H1 (cell line): ENCODE measurements at places on chromosomes 11 and 22.

GRCh38 chr11:59992425-59992824 is 24.6 kb upstream of the OOSP4B start:
- no peak overlapping the region for H3K4me3 ChIP-seq
- no peak for DNase-seq
- no peaks in the 10 kb centered on the region for H3K27me3 ChIP-seq
- H3K36me3 ChIP-seq, result no peaks in the 10 kb centered on the region
- no peaks in the 10 kb centered on the region for H3K4me1 ChIP-seq

- no peaks in the 10 kb centered on the region for H3K36me3 ChIP-seq
- no peaks in the 10 kb centered on the region for H3K27me3 ChIP-seq
- no peak overlapping the region for H3K27ac ChIP-seq
- H3K4me3 ChIP-seq, result no peak overlapping the region
Observed at GRCh38 chr22:49367041-49367697, 460.5 kb downstream of the BRD1 start.

DNA sequence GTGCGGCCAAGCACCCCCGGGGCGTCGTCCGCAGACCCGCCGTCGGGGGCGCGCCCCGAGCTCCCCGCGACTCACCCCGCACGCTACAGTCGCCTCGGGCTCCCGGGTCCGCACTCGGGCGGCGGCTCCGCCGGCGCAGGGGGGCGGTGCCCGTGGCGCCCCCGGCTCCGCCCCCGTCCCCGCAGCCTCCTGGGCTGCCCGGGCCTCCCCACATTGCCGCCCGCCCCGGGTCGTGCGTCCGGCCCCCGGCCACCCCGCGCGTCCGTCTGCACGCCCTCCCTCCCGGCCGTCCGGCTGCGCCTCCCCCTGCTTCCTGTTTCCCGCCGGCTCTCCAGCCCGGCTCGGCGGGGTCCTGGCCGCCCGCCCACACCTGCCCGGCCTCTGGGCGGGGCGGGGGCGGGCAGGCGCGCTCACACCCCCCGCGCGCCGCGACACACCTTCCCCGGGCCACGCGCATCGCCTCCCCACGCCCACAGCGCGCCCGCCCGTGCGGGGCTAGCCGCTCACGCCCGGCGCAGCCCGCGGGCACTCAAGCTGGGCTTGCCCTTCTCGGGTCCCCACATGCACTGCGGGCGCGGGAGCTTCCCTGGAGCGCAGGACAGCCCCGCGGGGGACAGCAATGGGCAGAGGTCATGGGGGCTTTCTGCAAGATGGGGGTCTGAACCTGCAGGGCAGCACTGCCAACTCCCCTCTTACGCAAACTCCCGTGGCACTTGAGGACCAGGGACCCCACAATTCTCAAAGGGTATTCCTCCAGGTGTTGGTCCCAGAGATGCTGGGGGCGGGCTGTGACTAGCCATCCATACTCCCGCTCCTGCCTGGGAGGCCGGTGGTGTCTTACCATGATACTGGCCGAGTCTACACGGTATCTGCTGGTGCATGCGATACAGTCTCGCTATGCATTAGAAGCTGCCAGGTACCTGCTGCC is at the start of gene CARD10:
Gene CARD10, minus strand, starts transcription at position 148 of the 928 bp plus-strand sequence. CDS start 215 bp downstream, outside the sequence.
- DNase-seq, result peak; percentile 68
- H3K4me1 ChIP-seq, result peaks cover 3% of the 10 kb centered on the region
- peaks cover 24% of the 10 kb centered on the region for H3K27me3 ChIP-seq
- peak within 1 kb of the TSS; percentile 51 for H3K4me3 ChIP-seq
- H3K27ac ChIP-seq, result no peak within 1 kb of the TSS
- H3K36me3 ChIP-seq, result no peaks in the 10 kb centered on the region

- no peaks in the 10 kb centered on the region for H3K4me1 ChIP-seq
- no peak overlapping the region for H3K4me3 ChIP-seq
- DNase-seq, result no peak
- no peaks in the 10 kb centered on the region for H3K27me3 ChIP-seq
Observed at GRCh38 chr11:118042141-118042540, 34.7 kb upstream of the TMPRSS4 start.

GRCh38 chr11:130394615-130395014 is 33.8 kb downstream of the ADAMTS8 start:
- H3K27ac ChIP-seq, result no peak overlapping the region
- no peaks in the 10 kb centered on the region for H3K36me3 ChIP-seq
- no peaks in the 10 kb centered on the region for H3K27me3 ChIP-seq

- DNase-seq, result no peak
- peak overlapping the region; percentile 57; the same call in 1 of the 2 replicates for H3K27ac ChIP-seq
- no peak overlapping the region for H3K4me3 ChIP-seq
- no peaks in the 10 kb centered on the region for H3K36me3 ChIP-seq
- peaks cover 3% of the 10 kb centered on the region; the same call in 1 of the 2 replicates for H3K4me1 ChIP-seq
Observed at GRCh38 chr11:13434247-13435205, 28.5 kb downstream of the BTBD10 start.

GRCh38 chr11:120909676-120910416 is 114.1 kb upstream of the TBCEL start:
- no peaks in the 10 kb centered on the region for H3K4me1 ChIP-seq
- DNase-seq, result no peak
- H3K4me3 ChIP-seq, result no peak overlapping the region
- no peaks in the 10 kb centered on the region for H3K36me3 ChIP-seq

DNA sequence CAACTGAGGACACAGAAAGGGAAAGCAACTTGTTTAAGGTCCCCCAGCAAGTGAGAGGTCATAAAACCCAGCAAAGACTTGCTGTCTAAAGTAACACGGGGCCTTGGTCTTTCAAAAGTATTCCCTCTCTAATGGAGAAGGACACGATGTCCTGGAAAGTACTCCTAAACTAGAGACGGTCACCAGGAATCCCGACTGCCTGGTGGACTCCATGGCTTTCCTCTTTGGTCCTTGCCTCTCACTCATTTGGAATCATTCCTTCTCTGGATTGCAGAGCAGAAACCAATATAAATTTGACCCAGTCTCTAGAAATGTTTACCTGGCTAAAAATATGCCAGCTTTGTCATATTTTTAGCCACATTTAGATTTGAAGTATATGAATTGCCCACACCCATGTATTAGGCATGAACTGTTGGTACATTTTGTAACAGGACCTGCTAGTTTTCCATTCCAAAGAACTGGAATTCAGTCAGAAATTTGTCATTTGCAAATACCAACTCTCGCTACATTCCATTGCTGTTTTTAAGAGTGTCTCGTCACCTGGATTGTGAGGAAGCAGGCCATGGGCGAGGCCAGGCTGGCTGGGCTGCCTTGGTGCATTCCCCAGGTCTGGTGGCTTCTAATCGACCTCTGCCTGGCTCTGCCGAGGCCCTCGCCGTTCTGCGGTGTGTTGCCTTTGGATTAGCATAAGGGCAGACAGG is 12.9 kb downstream of the NAV2 start:
- no peak overlapping the region for H3K27ac ChIP-seq
- DNase-seq, result no peak
- no peaks in the 10 kb centered on the region for H3K36me3 ChIP-seq
- no peak overlapping the region for H3K4me3 ChIP-seq
- H3K27me3 ChIP-seq, result no peaks in the 10 kb centered on the region
- H3K4me1 ChIP-seq, result no peaks in the 10 kb centered on the region

GRCh38 chr22:40322021-40322420 is 24.3 kb upstream of the ADSL start:
- H3K36me3 ChIP-seq, result peaks cover 39% of the 10 kb centered on the region
- H3K27me3 ChIP-seq, result no peaks in the 10 kb centered on the region
- no peak overlapping the region for H3K4me3 ChIP-seq
- no peak for DNase-seq

GRCh38 chr11:100632941-100633452 is 54.1 kb upstream of the ARHGAP42 start:
- H3K4me1 ChIP-seq, result no peaks in the 10 kb centered on the region
- DNase-seq, result no peak
- no peaks in the 10 kb centered on the region for H3K27me3 ChIP-seq
- no peak overlapping the region for H3K27ac ChIP-seq
- no peaks in the 10 kb centered on the region for H3K36me3 ChIP-seq
- H3K4me3 ChIP-seq, result no peak overlapping the region

DNA sequence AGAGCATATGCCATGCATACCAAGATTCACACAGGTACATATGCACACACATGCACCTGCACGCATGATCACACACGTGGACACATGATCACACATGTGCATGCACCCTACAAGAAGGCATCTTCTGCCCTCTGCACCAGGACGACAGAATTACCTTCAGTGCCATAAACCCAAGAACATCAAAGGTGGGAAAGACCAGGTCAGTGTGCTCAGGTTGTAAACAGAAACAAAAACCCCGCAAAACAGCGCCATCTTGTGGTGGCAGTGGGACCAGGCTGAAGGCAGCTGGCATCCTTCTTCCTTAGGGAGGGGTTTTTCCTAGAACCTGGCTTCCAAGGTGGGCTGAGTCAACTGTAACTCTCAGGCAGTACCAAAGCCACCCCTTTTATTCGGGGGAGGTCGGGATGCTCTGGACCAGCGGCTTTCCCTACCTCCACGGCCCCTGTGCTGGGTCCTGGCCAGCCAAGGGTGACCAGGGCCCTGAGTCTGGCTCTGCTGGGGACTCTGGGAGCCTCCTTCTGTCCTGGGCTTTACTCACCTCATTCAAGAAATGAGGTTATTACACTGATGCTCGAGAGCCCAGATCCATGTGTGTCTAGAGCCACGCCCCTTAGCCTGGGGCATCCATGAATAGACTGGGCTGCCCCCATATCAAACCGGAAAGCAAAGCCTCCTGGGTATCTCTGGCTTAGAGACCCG is 69.4 kb upstream of the FGF3 start:
- H3K4me3 ChIP-seq, result no peak overlapping the region
- DNase-seq, result peak; percentile 96
- H3K4me1 ChIP-seq, result peaks cover 9% of the 10 kb centered on the region
- peaks cover 6% of the 10 kb centered on the region; the same call in 1 of the 2 replicates for H3K27me3 ChIP-seq

- DNase-seq, result peak; percentile 97
- H3K27me3 ChIP-seq, result peaks cover 7% of the 10 kb centered on the region; the same call in 1 of the 2 replicates
- H3K4me1 ChIP-seq, result peaks cover 9% of the 10 kb centered on the region
- H3K27ac ChIP-seq, result no peak overlapping the region; the same call in 1 of the 2 replicates
- H3K36me3 ChIP-seq, result no peaks in the 10 kb centered on the region
Observed at GRCh38 chr22:45268958-45269844, 15.5 kb upstream of the UPK3A start.

GRCh38 chr11:1570531-1570895 is 1.6 kb downstream of the DUSP8 start:
- H3K4me3 ChIP-seq, result no peak overlapping the region
- no peak overlapping the region for H3K27ac ChIP-seq
- peaks cover 18% of the 10 kb centered on the region for H3K27me3 ChIP-seq

- H3K4me1 ChIP-seq, result no peaks in the 10 kb centered on the region
- H3K36me3 ChIP-seq, result no peaks in the 10 kb centered on the region
- no peaks in the 10 kb centered on the region for H3K27me3 ChIP-seq
- H3K4me3 ChIP-seq, result no peak overlapping the region
- no peak overlapping the region for H3K27ac ChIP-seq
- no peak for DNase-seq
Observed at GRCh38 chr11:131038597-131038996, 122.3 kb upstream of the SNX19 start.

DNA sequence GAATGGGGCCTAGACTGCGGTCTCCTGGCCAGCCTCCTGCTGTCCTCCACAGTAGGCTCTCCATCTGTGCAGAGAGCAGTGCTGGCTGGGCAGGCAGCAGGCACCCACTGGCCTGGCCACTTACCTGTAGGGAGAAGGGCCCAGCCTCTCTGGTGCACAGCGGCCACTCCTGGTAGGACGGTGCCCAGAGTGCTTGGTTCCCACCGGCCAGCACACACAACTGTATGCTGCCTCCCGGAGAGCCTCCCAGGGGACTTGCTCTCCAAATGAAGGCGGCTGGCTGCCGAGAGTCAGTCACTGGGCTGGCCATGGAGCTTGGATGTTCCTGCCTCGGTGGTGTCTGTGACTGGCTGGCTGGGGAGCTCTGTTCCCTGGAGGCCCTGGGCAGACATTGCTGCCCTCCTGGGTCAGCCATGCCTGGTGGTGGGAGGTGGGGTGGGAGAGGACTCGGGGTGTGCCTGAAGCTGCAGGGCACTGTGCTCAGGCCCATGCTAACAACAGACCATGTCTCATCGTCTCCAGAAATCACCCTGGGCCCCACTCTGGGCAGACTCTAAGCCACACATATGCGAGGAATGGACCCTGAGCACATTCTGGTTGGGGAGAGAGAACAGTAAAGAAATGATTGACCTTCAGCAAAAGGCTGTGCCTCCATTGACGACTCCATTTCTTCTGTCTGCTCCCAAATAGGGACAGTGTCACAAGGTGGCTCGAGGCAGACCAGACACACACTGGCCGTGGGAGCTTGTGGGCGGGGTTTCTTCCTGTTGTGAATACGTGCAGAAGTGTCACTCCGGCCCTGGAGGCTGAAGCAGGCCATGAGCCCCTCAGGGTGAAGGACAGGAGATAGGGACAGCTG is 350.8 kb downstream of the TBC1D22A start:
- H3K27ac ChIP-seq, result no peak overlapping the region
- H3K36me3 ChIP-seq, result no peaks in the 10 kb centered on the region
- H3K27me3 ChIP-seq, result no peaks in the 10 kb centered on the region

DNA sequence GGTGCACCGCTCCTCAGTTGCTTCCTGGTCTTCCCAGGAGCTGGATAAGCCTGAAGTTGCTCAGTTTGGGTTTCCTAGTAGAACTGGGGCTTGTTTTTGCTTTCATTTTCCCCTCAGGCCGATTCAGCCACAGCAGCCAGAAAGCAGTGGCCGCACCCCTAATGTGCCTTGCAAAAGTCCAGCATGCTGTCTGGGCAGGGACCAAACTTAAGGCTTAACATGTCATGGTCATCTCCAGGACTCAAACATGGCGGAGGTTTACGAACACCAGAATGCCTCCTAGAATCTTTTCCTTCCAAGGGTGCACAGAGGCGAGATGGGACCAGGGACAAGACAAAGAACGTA is 2.5 kb downstream of the GNG3 start:
- DNase-seq, result no peak
- H3K36me3 ChIP-seq, result peaks cover 44% of the 10 kb centered on the region
- H3K27ac ChIP-seq, result peak overlapping the region; percentile 95
- peak overlapping the region; percentile 68; the same call in 1 of the 2 replicates for H3K4me3 ChIP-seq
- H3K27me3 ChIP-seq, result no peaks in the 10 kb centered on the region

DNA sequence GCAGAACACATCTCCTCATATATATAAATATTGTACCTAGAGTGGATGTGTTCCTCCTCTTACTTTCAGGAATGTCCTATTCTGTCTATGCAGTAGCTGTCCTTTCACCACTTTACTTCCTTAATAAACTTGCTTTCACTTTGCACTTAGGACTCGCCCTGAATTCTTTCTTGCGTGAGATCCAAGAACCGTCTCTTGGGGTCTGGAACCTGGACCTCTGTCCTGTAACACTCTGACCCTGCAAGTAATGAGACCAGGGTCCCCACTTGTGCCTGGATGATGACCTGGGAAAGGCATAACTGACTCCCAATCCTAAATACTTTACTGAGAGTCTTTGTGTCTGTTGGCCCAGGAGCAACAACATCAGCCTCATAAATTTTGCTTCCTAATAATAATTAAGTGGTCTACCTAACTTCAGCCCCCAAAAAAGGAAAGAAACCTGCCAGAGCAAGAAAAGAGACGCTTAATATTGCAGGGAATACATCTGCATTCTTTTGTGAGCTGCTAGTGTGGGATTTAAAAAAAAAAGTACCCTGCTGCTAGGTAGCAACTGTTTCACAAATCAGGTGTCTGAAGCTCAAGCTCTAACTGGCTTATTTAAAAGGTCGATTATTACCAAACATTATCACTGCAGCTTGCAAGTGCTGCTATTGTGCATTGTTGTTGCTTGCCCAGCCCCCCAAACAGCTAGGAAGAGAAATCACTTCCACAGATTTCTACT is 69.3 kb downstream of the FAM168A start:
- H3K4me3 ChIP-seq, result no peak overlapping the region
- no peak for DNase-seq
- no peaks in the 10 kb centered on the region for H3K27me3 ChIP-seq
